ENCODE measurements at places on chromosomes 3 and 15. TPM values are rescaled to one million over a fixed set of nuclear protein-coding genes. Genes with fewer than 3 reads are reported as not detected.

SPATA12 gene
- 0.16 TPM for total RNA-seq

HTR3E gene
- total RNA-seq, result not detected

PAQR9 gene
- total RNA-seq, result 2.5 TPM

LARP6 gene
- 17.5 TPM for total RNA-seq

RNU5B-1 gene
- total RNA-seq, result 48.7 TPM

EFCC1 gene
- total RNA-seq, result 0.60 TPM

HYAL1 gene
- 3.1 TPM for total RNA-seq

SEMA5B gene
- total RNA-seq, result 5.9 TPM

GOLGA8R gene
- total RNA-seq, result 0.31 TPM

CPLX3 gene
- not detected for total RNA-seq

LYZL4 gene
- not detected for total RNA-seq

KBTBD12 gene
- 0.29 TPM for total RNA-seq

RAB8B gene
- 37.2 TPM for total RNA-seq

UBXN7 gene
- 102 TPM for total RNA-seq

MAPK6 gene
- 91.7 TPM for total RNA-seq

OIP5 gene
- total RNA-seq, result 9.7 TPM

MYH15 gene
- 0.91 TPM for total RNA-seq

LAMB2 gene
- 278 TPM for total RNA-seq

GP9 gene
- not detected for total RNA-seq

ZDHHC19 gene
- not detected for total RNA-seq

NR2E3 gene
- total RNA-seq, result not detected

DLL4 gene
- 6.2 TPM for total RNA-seq

ANKRD34C gene
- not detected for total RNA-seq

VGLL3 gene
- 2.0 TPM for total RNA-seq

HRH1 gene
- not detected for total RNA-seq

All from progenitor cell of endocrine pancreas (in vitro differentiated cells).